DMS79 treated with DMSO at 0.1 percent for 48 hours (cell line): ENCODE measurements at places on chromosomes 5 and 9.
A peak's percentile ranks its signal among the peaks of the same experiment; 100 is the strongest.

DNA sequence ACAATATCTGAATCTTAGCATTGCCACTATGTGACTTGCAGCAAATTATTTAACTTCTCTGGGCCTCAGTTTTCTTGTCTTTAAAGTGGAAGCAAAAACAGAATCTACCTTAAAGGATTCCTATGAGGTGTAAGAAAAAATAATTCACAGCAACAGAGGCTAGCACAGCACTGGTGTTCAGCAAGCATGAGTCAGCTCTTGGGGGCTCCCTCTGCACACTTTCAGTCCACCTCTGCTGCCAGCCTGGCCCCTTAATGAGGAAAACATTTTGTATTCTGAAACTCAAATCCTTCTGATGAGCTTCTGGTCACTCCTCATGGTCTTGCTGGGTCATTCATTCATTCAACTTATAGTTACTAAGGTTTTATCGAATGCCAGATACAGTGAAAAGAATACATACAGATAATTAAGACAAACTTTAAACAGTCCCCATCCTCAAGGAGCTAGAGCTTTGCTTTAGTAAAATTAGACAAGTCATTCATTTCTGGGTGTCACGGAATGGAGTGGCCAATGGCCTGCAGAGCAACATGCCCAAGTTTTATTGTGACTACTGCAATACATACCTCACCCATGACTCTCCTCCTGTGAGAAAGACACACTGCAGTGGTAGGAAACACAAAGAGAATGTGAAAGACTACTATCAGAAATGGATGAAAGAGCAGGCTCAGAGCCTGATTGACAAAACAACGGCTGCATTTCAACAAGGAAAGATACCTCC, 26.8 kb upstream of the IQGAP2 start:
- no peak for DNase-seq

DNA sequence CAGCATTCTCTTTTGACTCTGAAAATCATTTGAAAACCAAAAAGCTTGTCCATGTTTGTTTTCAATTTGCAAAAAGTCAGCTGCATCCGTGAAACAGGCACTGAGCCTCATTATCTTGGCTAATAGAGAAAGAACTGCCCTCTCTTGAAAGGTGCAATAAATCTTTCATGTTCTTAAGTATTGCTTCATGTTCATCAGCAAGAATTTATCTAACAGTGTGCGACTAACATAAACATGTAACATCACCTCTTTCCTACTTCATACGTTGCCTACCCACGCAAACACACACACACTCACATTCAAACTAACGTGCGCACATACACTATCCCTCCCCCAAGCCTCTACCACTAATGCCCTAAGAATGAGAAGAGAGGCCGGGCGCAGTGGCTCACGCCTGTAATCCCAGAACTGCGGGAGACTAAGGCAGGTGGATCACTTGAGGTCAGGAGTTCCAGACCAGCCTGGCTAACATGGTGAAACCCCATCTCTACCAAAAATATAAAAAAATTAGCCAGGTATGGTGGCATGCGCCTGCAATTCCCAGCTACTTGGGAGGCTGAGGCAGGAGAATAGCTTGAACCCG, 629.7 kb upstream of the ZNF608 start:
- DNase-seq = no peak

GRCh38 chr5:756171-756570, 28.4 kb downstream of the ZDHHC11B start:
- DNase-seq = no peak

- DNase-seq = no peak
Measured at GRCh38 chr5:143213851-143214363, 189.6 kb downstream of the NR3C1 start.

DNA sequence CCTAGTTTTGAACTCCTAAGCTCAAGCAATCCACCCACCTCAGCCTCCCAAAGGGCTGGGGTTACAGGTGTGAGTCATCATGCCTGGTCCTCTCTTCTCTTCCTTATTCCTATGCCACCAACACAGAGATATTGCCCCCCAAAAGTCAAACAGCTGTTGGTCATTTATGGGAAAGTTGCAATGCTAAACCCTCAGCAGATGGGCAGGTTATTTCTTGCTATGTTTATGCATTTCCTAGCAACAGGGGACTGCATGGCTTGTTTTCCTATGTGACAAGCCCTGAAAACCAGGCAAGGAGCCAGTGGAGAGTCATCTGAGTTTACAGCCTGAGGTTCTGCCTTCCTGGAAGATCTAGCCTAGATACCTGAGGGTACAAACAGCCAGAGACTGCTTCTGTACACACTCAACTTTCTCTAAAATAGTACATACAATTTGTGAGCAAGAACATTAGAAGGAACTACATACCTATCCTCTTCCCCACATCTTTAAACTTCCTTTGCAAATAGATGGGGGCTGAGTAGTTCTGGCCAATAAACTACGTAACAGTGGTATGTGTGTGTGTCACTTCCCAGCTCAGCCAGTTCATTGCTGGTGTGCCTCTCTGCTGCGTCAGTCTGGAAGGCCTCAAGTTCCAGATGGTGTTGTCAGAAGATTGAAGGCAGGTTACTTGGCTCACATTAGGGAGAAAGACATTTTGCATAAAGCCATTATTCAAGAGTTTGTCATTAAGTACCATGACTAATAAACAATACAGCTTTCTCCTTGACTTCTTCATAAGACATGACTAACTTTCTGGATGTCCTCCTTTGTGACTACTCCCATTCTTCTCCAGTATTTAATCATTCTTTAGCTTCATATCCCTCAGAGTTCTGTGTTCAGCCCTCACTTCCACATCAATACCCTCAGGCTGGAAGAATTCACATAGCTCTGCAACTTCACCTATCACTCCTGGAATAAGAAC, 65.3 kb downstream of the CSNK1A1 start:
- DNase-seq = peak; percentile 38

DNA sequence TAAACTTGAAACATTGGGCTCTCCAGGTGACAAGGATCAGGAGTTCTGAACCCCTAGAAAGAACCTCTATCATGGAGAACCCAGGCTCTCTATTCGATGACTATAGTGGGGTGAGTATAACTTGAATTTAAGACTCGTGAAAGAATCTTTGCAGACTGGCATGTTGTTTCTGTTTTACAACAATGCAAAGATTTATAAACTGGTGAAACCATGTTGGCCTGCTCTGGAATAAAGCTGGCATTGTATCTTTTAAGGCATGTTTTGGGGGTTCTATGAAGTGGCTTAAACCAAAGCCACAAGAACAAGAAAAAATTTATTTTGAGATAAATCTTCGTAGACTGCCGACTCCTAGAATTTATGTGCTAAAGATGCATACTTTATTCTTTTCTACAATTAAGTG, 9.8 kb upstream of the GDNF start:
- no peak for DNase-seq

- no peak for DNase-seq
Measured at GRCh38 chr5:149820012-149820411, 89.9 kb downstream of the PPARGC1B start.

GRCh38 chr5:83964271-83964670, 243.6 kb upstream of the HAPLN1 start:
- no peak for DNase-seq
